Stimulated activated CD8-positive, alpha-beta memory T cell treated with anti-CD3 and anti-CD28 coated beads, Interleukin-2, amount 100 ng/mL, for 1 hour (primary cell): ENCODE measurements at places on chromosomes 1 and 21.

DNA sequence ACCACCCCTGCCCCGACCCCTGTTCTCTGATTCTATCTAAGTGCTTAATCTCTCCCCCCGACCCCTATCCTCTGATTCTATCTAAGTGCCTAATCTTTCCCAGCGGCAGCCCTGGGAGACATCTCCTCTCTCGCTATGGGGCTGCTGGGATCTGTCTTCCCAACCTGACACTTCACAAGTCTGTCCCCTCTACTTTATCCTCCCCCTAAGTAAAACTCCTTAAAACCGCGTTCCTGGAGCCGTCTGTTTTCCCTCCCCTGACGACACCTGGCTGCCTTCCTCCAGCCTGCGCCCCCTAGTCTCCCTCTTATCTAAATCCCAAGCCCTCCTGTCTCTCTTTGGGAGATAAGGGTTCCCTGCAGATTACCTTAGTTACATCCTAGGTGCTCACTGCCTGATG, 30.5 kb downstream of the EPHB2 start:
- no peak for DNase-seq

DNA sequence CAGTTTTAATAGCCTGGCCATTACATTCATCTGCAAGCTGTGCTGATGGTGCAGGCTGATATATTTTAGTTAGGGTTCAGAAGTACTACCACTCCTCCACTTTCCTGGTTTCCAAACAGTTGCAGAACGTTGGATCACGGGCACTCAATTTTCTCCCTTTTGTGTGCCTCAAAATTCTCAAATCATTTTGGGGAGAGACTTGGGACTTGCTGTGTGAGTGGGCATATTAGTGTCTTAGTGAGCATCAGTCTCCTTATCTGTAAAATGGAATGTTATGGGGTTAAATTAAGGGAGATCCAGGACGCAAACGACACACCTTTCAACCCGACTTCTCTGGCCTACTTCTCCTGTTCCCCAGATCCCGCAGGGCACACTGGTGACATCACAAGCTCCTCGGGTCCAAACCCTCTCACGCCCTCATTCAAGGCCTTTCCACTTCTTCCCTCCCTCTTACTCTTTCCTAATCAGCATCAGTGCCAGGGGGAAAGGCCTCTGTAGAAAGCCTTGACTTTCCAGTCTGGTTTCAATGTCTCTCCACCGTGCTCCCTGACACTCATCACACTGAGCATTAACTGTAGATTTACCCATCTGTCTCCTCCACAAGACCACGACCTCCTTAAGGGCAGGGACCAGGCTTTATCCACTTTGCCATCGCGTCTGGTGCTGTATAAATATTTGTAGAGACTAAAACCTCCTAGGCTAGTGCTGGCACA, 1.2 kb downstream of the PIGP start:
- no peak for DNase-seq

DNA sequence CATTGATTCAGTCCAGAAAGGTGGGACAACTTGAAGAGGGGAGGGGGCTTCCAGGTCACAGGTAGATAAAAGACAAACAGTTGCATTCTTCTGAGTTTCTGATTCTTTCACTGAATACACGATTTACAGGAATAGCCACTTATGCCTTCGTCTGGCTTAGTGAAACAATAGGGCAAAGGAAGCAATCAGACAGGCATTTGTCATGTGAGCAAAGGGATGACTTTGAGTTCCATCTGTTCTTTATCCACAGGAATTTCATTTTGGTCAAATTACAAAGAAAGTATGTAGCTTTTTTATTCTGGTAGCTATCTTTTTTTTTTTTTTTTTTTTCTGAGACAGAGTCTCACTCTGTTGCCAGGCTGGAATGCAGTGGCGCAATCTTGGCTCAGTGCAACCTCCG, 202.5 kb downstream of the TTLL7 start:
- no peak for DNase-seq

DNA sequence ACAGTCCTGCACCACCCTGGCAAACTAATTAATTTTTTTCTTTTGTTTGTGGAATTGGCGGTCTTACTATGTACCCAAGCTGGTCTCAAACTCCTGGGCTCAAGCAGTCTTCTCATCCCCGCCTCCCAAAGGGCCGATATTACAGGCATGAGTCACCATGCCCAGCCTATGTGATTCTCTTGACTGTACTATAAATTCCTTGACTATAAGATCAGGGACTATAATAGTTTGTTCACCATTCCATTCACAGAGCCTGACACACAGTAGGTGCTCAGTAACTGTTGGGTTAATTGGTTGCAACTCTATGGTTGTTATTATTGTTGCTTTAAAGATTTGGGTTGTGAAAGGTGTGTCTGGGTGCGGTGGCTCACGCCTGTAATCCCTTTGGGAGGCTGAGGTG, 17.2 kb downstream of the DAP3 start:
- DNase-seq: no peak

GRCh38 chr1:175126347-175126746, 58.7 kb downstream of the TNN start:
- DNase-seq: no peak

GRCh38 chr1:233695901-233696300, 82.0 kb downstream of the KCNK1 start:
- DNase-seq: no peak

DNA sequence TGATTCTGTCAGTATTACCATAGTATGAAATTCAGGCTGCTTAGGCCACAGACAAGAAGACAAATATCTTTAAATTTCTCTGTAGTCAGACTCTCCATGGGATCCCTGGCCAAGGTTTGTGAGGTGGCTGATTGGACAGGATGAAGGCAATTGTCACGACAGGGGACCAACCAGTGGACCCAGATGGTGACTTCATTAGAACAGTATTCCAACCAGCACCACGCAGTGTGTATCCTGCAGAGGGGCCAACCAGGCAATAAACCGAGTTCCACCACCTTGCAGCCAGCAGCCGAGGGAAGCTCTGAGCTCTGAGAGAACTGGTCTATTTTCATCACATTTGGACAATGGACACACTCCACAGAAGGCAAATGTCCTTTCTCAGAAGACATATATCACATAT, 16.1 kb downstream of the DSCAM start:
- DNase-seq: no peak

- no peak for DNase-seq
These were observed 88.3 kb downstream of the COL24A1 start for GRCh38 chr1:86068271-86068721.

- DNase-seq: no peak
These were observed 62.1 kb downstream of the CD46 start for GRCh38 chr1:207813946-207814345.

DNA sequence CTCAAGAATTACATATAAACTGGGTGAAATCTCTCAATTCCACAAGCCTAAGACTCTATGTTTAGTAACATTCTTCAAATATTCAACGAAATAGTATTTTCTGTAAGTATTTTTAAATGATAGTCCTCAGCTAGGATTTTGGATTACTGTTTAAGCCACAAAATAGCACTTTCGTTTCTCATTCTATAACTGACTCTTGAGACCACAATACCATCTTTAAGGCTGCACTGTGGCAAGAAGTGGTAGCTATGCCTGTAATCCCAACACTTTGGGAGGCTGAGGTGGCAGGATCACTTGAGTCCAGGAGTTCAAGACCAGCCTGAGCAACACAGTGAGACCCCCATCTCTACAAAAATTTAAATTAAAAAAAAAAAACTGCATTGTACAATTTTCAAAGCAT, 126.7 kb downstream of the CDC42BPA start:
- no peak for DNase-seq

DNA sequence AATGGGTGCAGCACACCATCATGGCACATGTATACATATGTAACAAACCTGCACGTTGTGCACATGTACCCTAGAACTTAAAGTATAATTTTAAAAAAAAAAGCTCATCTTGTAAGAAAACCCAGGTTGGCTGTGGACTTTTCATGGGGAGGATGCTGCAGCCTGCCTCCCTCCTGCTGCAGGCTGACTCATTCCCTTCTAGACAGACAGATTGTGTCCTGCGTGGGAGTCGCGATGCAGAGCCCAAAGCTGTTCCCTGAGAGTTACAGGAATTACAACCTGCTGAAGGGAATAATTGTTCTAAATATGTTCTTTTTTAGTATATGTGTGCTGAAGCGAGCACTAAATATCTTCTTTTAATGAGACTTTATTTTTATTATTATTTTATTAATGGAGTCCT, 93.2 kb downstream of the TBX19 start:
- no peak for DNase-seq

DNA sequence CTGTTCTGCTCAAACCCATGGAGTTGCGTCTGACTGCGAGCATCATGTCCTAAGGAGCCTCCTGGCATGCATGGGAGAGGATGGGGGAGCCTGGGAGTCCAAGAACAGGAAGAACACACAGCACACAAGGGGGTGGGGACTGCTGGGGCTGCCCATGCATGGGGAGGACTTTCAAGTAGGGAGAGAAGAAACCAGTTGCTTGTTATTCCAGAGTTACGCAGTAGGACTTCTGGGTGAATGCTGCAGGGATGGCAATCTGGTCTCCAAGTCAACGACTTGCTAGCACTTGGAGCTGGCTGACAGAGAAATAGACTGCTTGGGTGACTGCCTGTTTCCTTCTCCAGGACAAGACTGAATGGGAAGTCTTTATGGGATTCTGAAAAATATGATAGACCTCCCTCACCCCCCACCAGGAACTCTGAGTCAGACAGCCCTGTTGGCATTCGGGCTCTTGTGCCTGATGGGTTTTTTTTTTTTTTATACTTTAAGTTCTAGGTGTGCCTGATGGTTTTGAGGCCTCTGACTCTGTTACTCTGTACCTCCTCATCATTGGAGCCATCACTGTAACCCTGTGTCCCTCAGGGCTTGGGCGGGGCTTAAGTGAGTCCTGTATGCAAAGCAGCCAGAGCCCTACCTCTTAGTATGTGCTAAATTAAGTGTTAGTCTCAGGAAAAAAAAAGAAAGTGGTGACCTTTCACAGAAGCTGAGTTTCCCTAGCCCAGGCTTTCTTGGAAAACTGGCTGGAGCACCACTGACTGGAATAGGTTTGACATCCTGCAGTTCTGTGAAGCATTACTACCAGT, 30.3 kb downstream of the MAP3K21 start:
- DNase-seq: no peak

DNA sequence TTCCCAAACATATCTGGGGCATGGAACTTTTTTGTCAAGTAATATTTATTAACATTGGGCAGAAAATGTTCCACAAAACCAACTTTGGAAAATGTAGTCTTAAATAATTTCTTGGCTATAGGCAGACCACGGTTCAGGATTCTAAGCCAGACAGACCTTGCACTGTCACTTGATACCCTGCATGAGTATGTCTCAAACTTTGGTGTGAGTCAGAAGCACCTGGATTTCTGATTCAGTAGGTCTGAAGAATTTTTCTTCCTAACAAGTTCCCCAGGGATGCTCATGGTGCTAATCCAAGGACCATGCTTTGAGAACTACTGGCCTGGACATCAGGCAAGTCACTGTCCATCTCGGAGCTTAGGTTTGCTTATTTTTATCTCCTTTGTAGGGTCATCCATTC, 562.0 kb downstream of the PLPP3 start:
- no peak for DNase-seq

- DNase-seq: no peak
These were observed 2.9 kb upstream of the KIF17 start for GRCh38 chr1:20720631-20721091.

DNA sequence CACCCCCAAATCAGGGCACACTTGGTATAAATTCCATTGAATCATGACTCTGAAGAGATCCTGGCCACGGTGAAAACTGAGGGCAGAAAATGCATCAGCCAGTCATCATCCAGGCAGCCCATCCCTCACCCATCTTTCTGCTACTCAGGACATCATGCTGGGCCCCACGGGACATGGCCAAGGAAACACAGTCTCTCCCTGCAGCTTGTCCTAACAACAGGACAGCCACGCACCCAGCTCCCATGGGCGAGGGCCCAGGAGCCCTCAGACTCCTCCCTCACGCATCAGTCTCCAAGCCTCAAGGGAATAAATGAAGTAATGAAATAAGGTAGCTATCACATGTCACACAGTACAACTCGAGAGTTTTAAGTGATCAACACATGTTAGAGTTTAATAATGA, 37.8 kb downstream of the ELK4 start:
- DNase-seq: no peak

GRCh38 chr1:228825840-228826484, 90.7 kb downstream of the RHOU start:
- DNase-seq: no peak

- no peak for DNase-seq
These were observed 692.2 kb downstream of the USP25 start for GRCh38 chr21:16421965-16422364.

DNA sequence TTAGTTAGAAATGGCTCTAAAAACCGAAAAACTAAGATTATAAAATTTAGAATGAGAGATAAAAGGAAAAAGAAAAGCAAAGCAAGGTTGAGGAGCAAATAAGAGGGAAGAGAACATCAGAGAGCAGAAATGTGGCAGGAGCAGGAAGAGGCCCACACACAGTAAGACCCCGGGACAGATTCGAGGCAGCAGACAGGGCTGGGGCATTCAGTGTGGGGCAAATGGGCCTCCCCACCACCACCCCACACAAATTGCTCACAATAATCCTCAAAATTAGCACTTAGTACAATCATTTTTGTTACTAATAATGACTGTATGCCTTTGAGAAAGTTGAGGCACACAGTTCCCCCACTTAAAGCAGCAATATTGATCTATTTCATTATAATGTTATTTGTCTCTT, 17.1 kb upstream of the SLC44A3 start:
- no peak for DNase-seq

- no peak for DNase-seq
These were observed 10.7 kb upstream of the ARHGEF16 start for GRCh38 chr1:3443807-3444206.

- no peak for DNase-seq
These were observed 277.0 kb downstream of the PTPRU start for GRCh38 chr1:29513357-29513756.

DNA sequence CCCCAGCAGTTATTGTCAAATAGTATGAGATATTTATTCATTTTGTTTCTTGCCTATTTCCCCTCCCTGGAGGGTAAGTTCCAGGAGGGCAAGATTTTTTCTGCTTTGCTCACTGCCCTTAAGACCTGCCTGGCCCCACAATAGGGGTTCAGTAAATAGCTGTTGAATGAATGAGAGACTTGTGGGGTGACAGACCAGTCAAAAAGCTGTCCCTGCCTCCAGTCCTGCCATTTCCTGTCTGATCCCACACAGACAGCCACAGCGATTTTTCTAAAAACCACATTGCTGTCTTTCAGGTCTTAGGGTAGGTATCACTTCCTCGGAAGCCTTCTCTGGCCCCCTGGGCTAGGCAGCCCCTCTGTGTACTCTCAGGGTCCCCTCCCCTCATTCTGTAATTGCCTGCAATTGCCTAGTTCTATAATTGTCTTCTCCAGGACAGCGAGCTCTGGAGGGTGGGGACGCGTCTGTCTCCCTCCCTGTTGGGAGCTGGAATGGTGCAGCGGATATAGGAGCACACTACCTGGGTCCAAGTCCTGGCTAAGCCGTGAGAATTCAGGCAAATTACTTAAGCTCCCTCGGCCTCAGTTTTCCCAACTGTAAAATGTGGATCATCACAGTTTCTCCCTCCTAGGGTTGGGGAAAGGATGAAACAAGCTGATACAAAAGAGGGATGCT, 1.8 kb upstream of the EXTL1 start:
- DNase-seq: no peak

- no peak for DNase-seq
These were observed 1.6 kb downstream of the COLGALT2 start for GRCh38 chr1:184035719-184036516.
